Stimulated activated CD8-positive, alpha-beta memory T cell treated with anti-CD3 and anti-CD28 coated beads, Interleukin-15, amount 100 ng/mL, for 48 hours (primary cell): ENCODE measurements at places on chromosomes 2 and 18.

DNA sequence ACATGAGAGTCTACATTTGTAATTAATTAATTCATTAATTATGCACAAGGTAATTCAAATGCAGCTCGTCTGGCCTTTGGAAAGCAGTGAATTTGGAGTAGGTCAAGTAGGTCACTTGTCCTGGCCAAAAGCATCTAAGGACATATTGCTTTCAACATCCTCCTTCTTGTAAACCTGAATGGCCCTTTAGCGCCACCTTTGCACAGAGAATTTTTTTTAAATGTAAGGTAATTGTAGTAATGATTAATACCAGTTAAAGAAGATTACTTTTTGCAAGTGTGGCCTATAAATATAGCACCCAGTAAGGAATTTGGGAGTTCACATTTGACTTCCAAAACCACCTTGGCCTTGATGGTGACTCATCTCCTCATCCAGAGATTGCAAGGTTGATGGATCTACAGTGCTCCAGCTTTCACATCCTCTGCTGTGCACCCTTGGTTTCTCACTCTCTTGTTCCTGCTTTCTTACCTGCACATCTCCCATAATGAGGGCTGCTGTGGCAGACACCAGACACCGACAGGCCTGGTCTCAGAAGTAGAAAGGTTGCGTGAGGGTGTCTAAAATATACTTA is 481.7 kb downstream of the TGIF1 start:
- DNase-seq, result no peak

DNA sequence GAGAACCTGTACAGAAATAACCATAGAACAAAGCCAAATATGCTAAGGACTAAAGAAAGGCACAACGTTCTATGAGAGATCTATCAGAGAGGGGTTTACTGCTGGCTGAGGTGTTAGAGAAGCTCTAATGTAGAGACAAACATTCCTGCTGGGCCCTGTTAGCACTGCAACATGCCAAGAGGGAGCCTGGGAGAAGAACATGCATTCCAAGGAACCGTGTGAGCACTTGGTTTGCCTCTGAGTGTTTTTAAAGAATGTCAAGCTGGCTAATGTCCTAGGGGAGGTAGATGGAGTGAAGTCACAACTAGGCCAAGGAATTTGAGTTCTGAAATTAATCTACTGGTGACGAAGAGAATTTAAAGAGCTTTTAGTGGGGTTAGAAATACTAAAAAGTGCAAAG is 384.3 kb upstream of the LYPD1 start:
- DNase-seq, result no peak

DNA sequence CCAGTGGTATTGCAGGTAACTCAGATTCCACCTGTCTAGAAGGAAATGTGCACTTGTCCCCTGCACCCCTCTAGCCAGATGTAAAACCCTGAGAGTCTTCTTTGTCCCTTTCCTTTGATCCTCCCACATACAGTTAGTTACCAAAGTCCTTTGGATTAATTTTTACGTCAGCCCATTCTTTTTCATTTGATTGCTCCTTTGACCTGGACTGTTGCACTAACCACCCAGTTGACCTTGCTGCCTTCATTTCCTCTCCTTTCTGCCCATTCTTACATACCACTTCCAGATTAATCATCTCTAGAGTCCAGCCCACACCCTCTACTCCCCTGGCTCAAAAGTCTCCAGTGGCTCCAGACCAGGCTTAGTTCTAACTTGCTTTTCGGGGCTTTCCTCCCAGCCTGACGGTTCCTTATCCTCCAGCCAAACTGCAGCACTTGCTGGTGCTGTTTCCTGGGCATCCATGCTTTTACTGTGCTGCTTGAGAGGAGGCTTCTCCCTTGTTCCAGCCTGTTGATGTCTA is 99.3 kb downstream of the SPTBN1 start:
- DNase-seq, result no peak

DNA sequence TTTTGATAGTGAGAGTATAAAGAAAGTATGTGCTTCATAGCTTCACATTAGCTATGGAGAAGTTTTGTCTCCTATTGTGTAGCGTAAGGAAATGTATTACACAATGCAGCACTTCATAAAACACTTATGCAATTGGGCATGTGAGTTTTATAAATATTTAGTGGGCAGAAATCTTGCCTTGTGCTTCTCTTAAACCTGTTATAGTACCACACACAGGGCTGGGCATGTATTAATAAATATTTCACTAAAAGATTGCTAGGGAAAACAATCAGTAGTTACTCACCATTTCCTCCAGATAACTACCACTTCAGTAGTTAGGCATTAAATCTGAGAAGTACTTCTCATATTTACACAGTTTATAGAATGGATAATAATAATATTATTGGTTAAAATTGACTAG is 1080.8 kb upstream of the PIK3C3 start:
- no peak for DNase-seq

DNA sequence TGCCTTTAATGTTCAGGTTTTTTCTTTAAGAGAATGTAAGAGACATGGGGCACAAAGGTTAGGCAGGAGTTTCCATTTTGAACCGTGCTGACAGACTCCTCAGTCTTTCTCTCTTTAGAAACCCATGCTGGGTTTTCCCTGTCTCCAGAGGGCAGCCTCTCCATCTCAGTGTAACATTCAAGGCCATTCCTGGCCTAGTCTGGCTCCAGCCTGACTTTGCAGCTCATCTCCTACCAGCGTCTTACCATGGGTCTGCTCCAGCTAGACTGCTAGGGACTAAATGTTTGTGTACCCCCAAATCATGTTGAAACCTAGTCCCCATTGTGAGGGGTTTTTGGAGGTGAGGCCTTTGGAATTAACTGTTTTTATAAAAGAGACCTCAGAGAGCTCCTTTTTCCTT is 9.8 kb upstream of the CLIP4 start:
- no peak for DNase-seq

- DNase-seq, result no peak
Measured at GRCh38 chr2:240948905-240949790, 43.0 kb downstream of the CROCC2 start.

DNA sequence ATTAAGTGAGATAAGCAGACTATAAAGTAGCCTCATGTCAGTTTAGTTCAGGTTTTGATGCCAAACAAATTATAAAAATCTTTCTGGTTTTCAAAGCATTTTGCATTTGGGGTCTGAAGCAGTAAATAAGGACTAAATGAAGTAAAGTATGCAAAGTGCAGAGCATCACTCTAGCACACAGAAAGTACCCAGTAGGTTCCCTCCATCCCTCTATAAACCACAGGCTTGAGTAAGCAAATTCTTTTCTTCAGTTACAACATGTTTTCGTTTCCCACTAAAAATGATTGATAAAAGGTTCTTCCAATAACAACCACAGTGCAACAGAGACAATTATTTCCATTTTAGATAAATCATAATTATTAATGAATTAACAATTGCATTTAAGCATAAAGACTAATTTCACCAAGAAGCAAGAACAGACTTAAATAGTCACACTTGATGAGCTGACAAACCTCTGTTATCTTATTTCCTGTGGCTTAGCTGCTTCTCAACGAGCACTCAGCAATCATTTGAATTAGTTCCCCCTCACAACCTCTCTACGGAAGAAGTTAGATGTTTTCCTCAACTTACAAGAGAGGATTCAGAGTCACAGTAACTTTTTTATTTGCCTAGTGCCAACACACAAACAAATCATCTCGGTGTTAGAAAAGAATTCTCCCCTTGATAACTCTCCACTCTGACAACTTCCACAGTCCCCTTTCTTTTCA is 249.8 kb downstream of the NBAS start:
- DNase-seq, result no peak

GRCh38 chr18:48925491-48925780 is 25.3 kb downstream of the SMAD7 start:
- DNase-seq, result no peak

DNA sequence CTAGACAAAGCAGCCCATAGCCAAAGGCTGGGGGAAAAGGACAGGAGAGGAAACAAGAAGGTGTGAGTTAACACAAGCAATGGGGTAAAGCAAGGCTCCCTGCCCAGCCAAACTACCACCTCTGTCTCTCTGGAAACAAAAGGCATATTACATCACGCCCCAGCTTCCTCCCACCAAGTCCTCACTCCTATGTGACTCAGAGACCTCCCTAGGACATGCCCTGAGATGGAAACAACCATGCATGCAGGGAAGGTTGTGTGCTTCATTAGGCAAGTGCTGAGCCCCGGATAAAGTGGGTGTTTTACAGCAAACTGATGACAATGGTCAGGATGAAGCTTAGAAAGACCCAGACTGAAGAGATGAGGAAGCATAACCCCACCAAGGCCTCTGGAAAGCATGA is 9.0 kb upstream of the ATRAID start:
- no peak for DNase-seq

- no peak for DNase-seq
Measured at GRCh38 chr18:41600693-41601391, 354.2 kb upstream of the PIK3C3 start.

GRCh38 chr2:75375646-75376582 is 176.6 kb upstream of the TACR1 start:
- no peak for DNase-seq

GRCh38 chr2:237205043-237205541 is 119.4 kb downstream of the COPS8 start:
- DNase-seq, result no peak

DNA sequence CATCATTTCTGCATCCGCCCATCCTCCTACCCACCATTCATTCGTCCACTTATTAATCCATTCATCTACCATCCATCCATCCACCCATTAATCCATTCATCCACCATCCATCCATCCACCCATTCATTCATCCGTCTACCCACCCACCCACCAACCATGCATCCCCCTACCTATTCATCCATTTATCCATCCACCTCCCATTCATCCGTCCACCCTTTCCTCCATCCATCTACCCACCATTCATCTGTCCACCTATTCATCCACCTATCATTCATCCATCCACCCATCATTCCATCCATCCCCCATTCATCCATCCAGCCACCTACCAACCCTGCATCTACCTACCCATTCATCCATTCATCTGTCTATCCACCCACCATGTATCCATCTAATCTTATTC is 83.5 kb upstream of the MCFD2 start:
- DNase-seq, result no peak

DNA sequence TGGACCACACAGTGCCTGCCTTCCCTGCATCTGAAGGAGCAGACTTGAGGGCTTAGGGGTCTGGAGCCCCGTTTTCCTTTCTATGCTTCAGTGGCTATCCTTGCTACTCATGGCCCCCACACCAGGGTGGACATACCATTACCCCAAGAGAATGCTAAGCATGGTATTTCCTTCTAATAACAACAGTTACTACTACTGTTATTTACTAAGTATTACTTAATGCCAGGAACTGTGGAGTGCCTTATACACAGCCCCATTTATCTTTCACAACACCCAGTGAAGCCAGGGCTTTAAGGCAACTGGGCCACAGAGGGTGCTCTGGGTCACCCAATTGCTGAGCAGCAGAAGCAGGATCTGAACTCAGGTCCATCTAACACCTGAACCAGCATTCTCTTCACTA is 5.8 kb upstream of the PAX8 start:
- DNase-seq, result no peak

DNA sequence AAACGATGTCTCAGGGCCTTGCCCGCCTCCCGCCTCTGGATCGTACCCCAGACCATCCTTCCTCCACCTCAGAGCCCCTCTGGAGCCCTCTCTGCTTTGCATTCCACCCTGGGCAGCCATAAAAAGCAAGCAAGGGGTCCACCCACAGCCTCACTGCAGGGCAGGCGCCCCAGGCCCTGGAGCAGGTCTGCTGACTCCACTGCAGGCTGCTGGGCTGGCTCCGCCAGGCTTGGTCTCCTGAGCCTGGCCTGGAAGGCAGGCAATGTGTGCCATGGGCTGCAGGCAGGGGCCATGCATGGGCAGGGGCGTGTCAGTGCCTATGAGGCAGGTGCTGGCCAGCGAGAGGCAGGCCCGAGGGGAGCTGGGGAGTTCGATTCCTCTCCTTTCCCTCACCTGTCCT is 186.0 kb downstream of the ANKRD30B start:
- DNase-seq, result no peak

DNA sequence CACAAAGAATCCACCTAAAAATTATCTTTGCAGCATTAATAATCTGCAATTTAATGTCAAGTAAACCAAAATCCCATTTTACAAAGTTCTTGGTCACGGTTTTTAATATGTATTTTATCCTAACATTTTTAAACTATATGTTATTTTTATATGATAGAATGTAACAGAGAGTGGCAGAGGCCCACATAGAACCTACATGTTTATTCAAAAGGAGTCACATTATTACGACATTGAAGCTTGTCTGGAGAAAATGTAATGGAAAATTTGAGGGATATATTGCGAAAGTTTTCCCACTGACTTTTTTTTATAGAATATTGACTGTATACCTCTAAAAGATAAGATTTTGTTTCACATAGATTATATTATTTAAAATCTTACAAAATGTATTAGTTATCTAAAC is 89.7 kb upstream of the COL3A1 start:
- DNase-seq, result no peak
